ENCODE measurements at places on chromosomes 1 and 21.

- no peak for DNase-seq
These were observed 24.4 kb upstream of the HUNK start for GRCh38 chr21:31848326-31848985.

GRCh38 chr1:210775289-210775688 lies 358.7 kb downstream of the KCNH1 start:
- no peak for DNase-seq

- no peak for DNase-seq
These were observed 49.2 kb downstream of the RALGPS2 start for GRCh38 chr1:178774263-178774662.

- DNase-seq = no peak
These were observed 18.4 kb upstream of the RPL11 start for GRCh38 chr1:23673086-23673813.

DNA sequence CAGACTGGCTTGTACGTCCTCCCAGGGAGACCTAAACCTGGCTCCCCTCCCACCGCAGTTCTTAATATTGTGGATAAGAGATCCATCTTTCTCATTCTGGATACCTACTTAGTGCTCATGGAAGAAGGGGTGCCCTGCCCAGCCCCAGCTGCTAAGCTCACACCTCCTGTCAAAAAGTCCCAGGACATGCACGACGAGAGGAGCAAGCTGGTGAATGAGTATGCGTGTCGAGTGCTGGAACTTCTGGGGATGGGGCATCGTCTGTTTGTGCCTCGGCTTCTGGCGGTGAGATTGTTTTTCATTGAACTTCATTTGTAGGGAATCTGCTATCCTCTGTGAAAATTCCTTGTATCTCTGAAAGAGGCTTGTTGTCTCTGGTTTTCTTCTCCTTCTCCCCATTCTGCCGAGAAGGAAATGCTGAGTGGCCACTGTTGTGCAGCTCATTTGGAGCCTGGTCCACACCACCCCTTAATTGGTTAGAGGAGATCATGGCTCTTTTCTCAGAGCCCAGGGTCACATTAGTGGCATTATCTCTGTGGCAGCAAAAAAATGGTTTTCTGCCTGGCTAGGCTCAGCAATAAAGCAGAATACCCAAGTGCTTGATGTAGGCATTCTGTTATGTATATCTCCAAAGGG lies 199.4 kb upstream of the CACYBP start:
- DNase-seq = no peak

- no peak for DNase-seq
These were observed 15.1 kb upstream of the PITHD1 start for GRCh38 chr1:23763041-23763577.

DNA sequence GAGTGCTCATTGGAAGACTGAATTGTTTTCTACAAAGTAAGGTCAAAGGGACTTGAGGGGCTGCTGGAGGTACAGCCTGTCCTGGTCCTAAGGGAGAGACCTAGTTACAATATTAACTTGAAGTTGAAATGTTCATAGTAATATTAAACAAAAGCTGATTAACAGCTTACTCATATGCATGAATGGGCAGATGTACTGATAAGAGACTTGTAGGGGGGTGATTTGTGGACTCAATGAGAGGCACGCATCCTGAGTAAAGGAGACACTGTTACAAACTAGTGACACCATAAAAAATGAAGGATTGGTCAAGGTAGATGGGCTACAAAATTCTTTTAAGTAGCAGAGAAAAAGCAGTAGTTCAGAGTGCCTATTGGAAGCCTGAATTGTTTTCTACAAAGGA lies 2.7 kb downstream of the HSD11B1 start:
- DNase-seq = no peak

DNA sequence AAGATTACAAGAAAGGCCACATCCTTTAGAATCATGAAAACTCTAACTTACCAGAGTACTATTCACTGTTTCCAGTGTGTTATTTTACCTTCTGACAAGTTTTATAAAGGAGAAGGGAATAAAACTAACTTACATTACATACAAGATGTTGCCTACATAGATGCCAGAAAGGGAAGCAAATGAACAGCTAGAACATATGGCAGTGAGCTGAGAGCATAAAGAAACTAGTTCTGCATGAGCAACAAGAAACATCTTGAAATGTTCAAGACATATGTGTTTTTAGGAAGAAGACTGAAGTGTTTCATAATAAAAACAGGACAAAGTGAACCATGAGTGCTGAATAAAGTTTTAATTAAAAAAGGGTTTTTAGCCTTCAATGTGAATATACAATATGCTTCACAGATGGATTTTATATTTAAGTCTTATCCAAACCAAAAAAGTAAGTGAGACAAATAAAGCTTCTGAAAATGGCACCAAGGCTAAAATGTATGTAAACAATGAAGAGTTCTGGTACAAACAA lies 39.4 kb downstream of the SLC5A9 start:
- DNase-seq = no peak

Data from activated CD8-positive, alpha-beta memory T cell treated with anti-CD3 and anti-CD28 coated beads, Interleukin-2, amount 50 U/mL, for 4 hours (primary cell).